Stimulated activated CD8-positive, alpha-beta memory T cell treated with anti-CD3 and anti-CD28 coated beads, Interleukin-4, amount 100 ng/mL, for 1 hour (primary cell): ENCODE measurements at places on chromosomes 2 and 18.

DNA sequence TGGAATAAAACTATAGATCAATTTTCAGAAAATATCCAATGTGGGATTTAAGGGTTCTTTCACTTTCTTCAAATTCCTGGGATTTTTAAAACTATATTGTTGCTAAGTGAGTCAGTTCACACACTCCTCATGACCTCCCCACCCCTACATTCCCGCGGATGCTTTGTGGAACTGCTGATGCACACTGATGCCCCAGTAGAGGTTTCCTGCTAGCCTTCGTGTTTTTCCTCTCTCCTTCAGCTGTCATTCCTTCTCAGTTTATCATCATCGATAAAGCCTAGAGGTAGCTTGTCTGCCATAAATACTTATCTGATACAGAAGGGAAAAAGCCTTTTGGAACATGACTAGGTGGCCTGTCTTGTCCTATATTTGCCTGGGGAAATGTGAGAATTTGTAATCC, 67.4 kb upstream of the GALNT5 start:
- DNase-seq: no peak

- no peak for DNase-seq
Measured at GRCh38 chr2:9141091-9141667, 65.4 kb upstream of the ASAP2 start.

GRCh38 chr2:42828487-42829425, 36.4 kb upstream of the HAAO start:
- peak; percentile 49 for DNase-seq

- no peak for DNase-seq
Measured at GRCh38 chr2:165032559-165032958, 77.2 kb upstream of the SLC38A11 start.

DNA sequence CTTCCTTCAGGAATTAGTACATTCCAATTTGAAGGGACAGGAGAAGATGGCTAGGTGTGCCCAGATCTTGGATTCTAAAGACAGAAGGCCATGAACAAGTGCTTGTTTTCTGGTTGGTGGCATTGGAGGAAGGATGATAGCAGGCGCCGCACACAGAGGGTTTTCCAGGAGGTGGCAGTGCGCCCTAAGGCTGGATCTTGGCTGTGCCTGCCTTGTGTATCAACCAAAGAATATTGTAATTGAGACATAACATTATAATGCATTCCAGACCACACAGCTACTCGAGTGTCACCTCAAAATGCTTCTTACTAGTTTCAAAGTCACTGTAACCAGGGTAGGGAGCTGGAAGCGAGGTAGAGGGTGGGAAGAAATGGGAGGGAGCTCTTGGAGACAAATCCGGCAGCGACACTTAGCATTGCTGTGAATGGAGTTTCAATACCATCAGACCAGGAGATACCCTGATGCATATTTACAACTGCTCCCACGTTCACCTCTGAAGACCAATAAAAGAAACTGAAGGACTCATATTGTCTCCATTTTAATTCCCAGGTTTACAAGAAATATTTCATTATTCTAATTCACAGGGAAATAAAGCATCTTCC, 42.5 kb downstream of the CPO start:
- peak; percentile 16 for DNase-seq

- DNase-seq: no peak
Measured at GRCh38 chr2:172252154-172252553, 149.5 kb upstream of the DLX2 start.

- DNase-seq: no peak
Measured at GRCh38 chr18:12307701-12308385, at the start of gene TUBB6. Gene TUBB6 (plus strand): TSS chr18:12308241. CDS start chr18:12308293, 52 bp downstream.

GRCh38 chr2:191166756-191167445, 16.1 kb upstream of the STAT4 start:
- DNase-seq: no peak
